ENCODE measurements at places on chromosomes 7 and 10. TPM values are rescaled to one million over a fixed set of nuclear protein-coding genes. Genes with fewer than 3 reads are reported as not detected.

PRSS58 gene
- total RNA-seq, result not detected

KIAA1217 gene
- 6.4 TPM for total RNA-seq

STAG3 gene
- 25.0 TPM for total RNA-seq

TMEM176A gene
- not detected for total RNA-seq

CFAP69 gene
- not detected for total RNA-seq

FOXK1 gene
- 37.9 TPM for total RNA-seq

ACSM6 gene
- not detected for total RNA-seq

WBP1L gene
- 20.0 TPM for total RNA-seq

DNA sequence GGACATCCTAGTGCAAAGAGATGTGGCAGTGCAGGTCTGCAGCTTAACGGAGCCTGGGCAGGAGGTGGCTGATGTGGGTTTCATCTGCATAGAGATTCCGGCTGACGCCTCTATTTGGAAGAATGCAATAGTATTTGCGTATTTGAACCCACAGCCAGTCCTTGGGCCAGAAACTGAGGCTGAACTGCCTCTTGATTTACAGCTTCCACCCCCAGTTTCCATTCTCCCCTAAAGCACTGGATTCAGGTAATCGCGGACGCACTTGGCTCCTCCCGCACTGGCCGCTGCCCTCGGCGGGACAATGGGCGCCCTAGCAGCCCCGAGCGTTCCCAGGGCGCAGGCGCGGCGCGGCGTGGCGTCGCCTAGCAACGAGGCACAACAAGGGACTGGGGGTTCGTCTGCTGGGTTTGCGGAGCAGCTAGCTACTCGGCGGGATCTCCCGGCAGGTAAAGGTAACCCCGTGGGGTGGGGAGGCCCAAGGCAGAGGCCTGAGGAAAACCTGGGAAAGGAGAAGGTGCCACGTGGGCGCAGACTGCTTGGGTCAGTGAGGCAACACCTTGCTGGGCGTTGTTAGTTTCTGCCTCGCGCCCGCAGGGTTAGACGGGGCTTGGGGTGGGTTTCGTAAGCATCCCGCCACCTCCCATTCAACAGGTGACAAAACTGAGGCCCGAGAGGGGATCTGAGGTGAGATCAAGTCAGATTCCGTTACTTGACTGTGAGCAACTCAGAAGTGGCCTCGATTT, at the start of gene ARMC3:
Gene ARMC3 (plus strand): TSS at position 393 of the 743 bp plus-strand sequence. CDS start 3,944 bp downstream, outside the sequence.
- no peak within 1 kb of the TSS for H3K27ac ChIP-seq
- H3K4me3 ChIP-seq, result no peak within 1 kb of the TSS
- DNase-seq, result peak; percentile 41
- H3K36me3 ChIP-seq, result no peaks in the 10 kb centered on the region

DNA sequence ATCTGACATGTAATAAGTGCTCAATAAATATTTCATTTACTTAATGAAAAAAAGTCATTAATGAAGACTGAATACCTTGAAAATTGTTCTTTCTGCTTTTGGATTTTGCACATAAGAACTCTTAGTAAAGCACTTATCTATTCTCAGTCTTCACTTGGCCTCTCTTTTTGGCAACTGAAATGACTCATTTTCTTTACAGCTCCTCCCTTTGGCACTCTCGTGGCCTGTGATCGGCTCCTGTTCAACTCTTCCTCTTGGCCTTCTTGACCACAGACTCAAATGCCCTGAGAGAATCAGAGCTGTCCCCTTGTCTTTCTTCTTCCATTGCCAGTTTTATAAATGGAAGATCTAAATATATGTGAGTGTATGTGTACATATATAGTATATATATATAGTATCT, 54.2 kb downstream of the FOXP2 start:
- H3K27ac ChIP-seq, result no peak overlapping the region
- DNase-seq, result no peak
- H3K4me1 ChIP-seq, result no peaks in the 10 kb centered on the region
- no peaks in the 10 kb centered on the region for H3K36me3 ChIP-seq

DNA sequence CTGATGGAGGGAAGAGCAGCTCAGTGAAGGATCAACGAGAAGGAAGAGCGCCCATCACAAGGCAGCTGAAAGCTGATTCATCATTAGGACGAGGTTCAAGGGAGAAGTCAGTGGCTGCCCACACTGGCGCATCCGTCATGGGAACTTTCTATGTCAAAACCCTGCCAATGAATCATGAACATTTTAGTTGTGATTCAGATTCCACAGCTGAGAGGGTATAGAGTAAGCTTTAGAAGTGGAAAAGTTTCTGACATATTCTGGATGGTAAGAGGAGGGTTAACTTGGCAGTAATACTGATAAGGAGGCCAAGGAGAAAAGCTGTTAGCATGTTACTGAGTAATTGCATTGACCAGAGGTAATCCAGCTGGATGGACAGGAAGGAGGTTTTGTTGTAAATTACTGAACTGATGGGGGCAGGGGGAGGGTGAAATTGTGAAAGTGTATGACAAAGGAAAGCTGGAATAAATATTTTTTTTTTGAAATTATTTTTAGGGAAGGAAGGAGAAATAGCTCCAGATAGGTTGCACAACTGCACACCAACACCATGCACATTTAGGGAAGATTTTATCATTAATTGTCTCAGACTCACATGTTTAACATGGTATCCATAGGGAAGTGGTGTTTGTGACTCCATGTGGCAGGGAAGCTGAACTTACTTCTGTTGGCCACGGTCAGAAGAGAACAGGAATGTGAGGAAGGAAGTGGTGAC, 78.3 kb upstream of the NRP1 start:
- peaks cover 4% of the 10 kb centered on the region for H3K27me3 ChIP-seq
- DNase-seq, result no peak
- H3K27ac ChIP-seq, result no peak overlapping the region
- H3K4me3 ChIP-seq, result no peak overlapping the region

DNA sequence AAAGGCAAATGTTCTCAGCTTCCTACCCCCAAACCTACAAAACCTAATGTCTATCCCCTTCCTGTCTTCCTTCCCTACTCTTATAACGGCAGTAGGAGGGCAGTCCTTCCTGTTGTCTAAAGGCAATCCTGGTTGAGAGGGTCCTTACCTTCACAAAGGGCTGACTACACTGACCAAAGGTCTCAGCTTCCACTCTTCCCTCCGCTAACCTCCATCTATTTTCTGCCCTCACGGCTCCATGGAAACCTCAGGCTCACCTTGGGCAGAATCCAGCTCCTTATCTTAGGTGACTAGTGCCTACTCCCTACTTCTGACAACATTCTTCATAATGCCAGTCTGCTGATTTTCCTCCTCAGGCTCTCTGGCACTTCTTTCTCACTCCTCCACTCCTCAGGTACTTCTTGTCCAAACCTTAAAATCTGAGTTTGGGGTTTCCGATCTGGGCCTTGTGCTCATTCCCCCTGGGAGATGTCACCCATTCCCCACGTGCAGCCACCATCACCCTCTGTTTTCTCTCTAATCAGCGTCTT, 542 bp downstream of the FBXL13 start:
- peaks cover 27% of the 10 kb centered on the region for H3K4me1 ChIP-seq
- peaks cover 6% of the 10 kb centered on the region for H3K36me3 ChIP-seq

- DNase-seq, result no peak
- H3K27me3 ChIP-seq, result no peaks in the 10 kb centered on the region
- no peaks in the 10 kb centered on the region for H3K4me1 ChIP-seq
- no peak overlapping the region for H3K4me3 ChIP-seq
Observed at GRCh38 chr10:20962165-20962564, 65.1 kb upstream of the NEBL start.

DNA sequence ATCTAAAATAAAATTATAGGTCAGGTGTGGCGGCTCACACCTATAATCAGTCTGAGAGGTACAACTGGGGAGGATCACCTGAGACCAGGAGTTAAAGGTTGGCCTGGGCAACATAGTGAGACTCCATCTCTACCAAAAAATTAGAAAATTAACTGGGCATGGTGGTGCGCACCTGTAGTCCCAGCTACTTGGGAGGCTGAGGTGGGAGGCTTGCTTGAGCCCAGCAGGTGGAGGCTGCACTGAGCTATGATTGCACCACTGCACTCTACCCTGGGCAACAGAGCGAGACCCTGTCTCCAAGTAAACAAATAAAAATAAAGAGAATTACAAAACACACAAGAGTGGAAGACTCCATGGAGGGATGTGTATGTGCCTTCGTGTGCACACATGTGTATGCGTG, 171.5 kb downstream of the PARD3 start:
- H3K36me3 ChIP-seq, result no peaks in the 10 kb centered on the region
- DNase-seq, result no peak
- no peaks in the 10 kb centered on the region for H3K27me3 ChIP-seq
- no peak overlapping the region for H3K4me3 ChIP-seq
- H3K27ac ChIP-seq, result no peak overlapping the region

Data from activated T-helper 1 cell treated with anti-CD3 and anti-CD28 coated beads, Interleukin-12 subunit alpha, Interleukin-12 subunit beta, Interleukin-2, Interleukin-4 antibody, amounts not matched to agents 30 ng/mL and 10 ng/mL and 1 ng/mL, durations not matched to agents 14 hours and 24 hours and 36 hours (primary cell).